ENCODE measurements at places on chromosomes 3 and 15.

DNA sequence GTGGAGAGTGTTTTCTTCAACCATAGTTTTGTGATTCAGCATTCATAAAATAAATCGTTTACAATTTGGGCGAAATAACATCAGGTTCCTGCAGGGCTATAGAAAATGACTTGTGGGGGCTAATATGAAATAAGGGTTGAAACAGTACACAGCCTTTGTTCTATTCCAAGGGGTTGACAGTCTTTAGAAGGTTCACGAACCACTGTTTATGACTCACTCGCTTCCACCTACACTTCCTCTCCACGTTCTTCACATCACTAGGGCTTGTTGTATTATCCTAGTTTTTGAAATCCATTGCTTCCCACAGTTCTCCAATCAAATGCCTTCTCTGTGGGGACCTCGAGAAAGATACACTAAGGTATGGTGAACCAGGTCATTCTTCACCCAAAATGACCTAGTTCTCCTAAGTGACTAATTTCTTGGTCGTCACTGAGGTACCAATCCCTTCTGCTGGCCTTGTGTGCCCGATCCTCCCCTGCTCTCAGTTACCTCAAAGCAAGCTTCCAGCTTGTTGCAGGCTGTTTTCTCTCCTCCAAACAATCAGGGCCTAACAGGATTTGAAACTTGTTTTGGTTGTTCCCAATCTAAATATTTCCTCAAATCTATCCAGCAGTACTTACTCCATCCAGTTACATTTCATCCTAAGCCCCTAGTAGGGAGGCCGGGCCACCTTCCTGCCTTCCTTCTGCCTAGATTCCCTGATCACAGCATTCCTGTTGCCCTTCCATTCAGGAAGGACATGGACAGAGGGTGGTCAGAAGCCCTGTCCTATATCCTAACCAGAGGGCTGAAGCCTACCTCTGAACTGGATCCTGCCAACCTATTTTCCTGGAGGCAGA, 23.1 kb upstream of the TBL1XR1 start:
- DNase-seq: no peak

GRCh38 chr3:41188306-41188705, 11.0 kb upstream of the CTNNB1 start:
- no peak for DNase-seq

DNA sequence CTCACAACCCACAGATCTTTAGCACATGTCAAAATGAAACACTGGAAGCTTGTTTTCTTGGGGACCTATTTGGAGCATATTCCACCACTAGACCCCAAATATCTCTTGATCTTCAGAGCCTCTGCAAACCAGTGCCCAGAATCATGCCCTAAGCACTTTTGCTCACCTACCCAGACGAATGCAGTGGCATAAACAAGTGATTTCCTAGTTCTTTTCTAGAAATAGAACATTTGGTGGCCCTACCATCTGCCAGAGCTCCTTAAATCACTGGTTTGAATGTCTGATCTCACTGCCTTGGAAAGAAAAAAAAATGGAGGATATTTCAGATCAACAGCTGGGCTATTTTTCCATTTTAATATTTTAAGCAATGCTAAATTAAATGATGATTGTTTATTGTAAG, 5.3 kb downstream of the ZIC4 start:
- DNase-seq: no peak

DNA sequence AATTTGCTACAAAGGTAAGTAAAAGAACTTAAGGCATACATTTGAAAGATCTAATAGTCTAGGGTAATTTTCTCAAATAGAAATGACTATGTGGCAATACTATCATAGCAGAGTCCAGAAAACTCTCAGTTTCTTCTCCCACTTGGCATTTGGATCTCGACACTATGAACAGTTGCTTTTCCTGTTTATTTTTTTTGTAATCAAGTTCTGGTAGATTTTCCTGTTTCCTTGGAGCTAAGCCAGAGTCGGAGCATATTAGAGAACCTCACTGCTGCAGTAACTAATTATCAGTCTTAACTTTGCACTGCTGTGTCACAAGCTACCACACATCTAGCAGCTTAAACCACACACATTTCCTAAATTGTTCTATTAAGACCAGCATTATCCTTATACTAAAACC, 44.9 kb upstream of the ZNF385D start:
- no peak for DNase-seq

DNA sequence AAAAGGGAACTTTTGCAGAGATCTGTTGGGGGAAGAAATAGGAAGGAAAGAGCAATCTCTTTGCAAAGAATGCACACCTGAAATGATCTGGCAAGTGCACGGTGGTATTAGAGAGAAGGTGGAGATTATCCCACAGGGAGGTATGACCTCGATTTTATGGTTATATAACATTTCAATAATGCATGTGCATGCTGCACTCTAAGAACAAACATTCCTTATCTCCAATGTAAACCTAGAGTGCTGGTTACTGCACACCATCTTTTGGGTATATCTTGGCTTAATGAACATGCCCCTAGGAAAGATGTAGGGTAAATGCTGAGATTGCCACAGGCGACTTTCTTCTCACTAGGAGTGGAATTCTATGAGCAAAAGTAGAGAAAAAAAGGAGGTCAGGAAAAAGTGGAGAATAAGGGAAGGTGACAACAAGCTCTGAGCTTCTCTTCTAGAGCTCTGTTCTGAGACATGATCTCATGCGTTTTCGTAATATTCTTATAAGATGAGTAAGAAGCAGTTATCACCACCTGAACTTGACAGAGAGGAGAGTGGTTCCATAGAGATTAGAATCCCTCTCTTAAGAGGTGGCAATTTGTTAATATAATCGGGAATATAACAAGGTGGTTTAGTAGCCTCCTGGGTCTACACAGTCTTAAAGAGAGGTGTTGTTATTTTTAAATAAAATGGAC, 117.5 kb upstream of the TMC3 start:
- no peak for DNase-seq

GRCh38 chr15:78207110-78207458, 27.3 kb downstream of the ACSBG1 start:
- DNase-seq: no peak

DNA sequence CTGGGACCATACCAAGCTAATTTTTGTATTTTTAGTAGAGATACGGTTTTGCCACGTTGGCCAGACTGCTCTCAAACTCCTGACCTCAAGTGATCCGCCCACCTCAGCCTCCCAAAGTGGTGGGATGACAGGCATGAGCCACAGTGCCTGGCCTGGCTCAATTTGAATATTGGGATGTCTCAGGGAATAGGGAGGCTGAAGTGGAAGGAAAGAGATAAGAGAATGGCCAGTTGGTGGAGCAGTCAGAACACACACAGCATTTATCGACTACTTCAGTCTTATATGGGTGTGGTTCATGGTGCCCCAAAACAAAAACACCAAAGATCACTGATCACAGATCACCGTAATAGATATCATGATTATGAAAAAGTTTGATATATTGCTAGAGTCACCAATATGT, 144.4 kb downstream of the GMNC start:
- no peak for DNase-seq

DNA sequence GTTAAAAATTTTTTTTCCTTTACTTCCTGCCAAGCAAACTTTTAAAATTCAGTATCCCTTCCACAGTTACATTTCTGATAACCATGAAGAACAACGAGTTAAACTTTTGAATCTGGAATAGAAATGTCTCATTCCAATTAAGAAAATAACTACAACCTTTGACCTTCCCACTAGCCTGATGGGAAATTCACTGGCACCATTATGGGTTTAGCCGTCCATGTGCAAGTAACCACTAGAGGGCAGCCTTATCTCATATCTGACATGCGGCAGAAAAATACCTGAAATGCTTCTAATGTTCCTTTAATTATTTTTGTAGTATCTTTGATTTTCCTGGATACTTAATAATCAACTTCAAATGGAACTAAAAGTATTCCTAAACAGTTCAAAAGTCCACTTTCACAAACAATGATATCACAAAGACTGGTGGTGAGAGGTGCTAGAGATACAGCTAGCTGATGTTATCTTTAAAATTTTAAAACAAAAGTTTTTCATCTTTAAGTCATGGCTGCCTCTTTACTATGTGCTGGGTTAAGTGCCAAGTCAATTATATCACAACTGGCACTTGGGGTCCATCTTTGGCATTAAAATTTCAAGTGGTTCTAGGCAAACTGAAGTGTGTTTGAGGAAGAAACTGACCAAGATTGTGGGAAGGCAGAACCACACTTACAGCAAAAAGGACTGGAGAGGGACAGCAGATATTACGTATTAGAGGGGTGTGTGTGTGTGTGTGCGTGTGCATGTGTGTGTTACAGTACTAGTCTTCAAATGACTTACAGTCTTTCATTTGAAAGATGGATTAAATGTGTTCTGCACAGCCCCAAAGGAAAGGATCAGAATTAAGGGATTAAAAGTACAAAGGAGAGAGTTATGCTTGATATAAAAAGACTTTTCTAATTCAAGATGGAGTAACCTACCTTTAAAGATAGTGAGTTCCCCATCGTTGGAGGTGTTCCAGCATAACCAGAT, 107.1 kb upstream of the ICE2 start:
- DNase-seq: peak; percentile 75

- no peak for DNase-seq
Measured at GRCh38 chr3:71052716-71053115, 530.8 kb downstream of the FOXP1 start.

DNA sequence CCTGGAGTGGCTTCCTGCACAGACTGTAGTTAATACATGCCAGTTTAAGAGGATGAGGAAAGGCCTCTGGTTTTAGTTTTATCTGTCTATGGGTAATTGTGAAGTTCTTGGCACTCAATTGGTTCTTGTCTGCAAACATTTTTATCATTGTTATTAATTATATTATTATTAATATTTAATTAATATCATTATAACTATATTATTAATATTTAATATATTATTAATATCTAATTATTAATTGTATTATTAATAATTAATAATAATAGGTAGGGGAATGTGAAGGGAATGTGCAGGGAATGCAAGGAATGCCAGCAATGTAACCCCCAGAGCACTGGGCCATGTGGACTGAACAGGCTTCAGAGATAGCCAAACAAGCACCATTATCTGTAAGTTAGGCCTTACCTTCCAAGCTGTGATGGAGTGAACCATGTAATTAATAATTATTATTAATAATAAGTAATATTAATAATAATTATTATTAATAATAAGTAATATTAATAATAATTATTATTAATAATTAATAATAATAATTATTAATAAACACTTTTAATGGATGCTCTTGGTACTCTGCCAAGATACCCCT, 79.8 kb upstream of the NMNAT3 start:
- no peak for DNase-seq

- DNase-seq: peak; percentile 72
Measured at GRCh38 chr15:63093486-63094205, 28.0 kb upstream of the LACTB start.

- DNase-seq: peak; percentile 52
Measured at GRCh38 chr15:56984681-56985481, 66.4 kb downstream of the TCF12 start.

GRCh38 chr3:170642882-170643601, 57.2 kb upstream of the SLC7A14 start:
- DNase-seq: no peak

- DNase-seq: no peak
Measured at GRCh38 chr3:140954576-140954975, 12.9 kb downstream of the SLC25A36 start.

DNA sequence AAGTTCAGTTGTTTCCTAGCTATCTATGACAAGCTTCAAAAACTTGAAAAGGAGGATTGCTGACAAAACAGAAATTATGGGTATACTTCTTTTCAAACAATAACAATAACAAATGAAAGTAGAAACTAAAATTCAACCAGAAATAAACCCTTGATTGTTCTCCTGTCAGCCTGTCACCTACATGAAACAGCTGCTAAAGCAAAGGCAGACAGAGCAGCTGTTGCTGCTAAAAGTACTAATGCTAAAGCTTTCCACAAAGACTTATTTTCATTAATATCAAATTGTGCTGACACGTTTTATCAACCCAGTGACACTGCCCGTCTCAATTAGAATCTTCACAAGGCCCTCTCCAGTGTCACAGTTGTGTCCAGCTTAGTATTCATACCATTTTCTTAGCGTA, 533.2 kb upstream of the GBE1 start:
- DNase-seq: no peak

GRCh38 chr3:156554515-156554841, 439 bp downstream of the SSR3 start:
- DNase-seq: no peak

DNA sequence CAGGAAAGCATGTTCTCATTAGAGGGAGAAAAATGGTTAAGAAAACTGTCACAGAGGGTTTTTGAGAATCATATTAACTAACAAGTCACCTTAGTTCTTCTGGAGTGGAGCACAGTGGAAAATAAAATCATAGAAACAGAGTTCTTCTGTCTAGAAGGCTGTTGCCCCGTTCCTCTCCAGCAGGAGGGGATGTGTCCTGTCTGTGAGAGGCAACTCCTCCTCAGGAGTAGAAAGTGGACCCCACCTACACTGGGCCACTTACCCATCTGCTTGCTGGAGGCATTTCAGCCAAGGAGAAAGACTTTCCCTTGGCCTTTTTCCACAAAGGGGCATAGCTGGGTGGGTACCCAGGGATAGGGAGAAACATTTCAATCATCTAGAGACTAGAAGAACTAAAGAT, 106.6 kb downstream of the SSR3 start:
- DNase-seq: peak; percentile 32

GRCh38 chr3:46209746-46210470, 1.8 kb upstream of the CCR1 start:
- DNase-seq: no peak

DNA sequence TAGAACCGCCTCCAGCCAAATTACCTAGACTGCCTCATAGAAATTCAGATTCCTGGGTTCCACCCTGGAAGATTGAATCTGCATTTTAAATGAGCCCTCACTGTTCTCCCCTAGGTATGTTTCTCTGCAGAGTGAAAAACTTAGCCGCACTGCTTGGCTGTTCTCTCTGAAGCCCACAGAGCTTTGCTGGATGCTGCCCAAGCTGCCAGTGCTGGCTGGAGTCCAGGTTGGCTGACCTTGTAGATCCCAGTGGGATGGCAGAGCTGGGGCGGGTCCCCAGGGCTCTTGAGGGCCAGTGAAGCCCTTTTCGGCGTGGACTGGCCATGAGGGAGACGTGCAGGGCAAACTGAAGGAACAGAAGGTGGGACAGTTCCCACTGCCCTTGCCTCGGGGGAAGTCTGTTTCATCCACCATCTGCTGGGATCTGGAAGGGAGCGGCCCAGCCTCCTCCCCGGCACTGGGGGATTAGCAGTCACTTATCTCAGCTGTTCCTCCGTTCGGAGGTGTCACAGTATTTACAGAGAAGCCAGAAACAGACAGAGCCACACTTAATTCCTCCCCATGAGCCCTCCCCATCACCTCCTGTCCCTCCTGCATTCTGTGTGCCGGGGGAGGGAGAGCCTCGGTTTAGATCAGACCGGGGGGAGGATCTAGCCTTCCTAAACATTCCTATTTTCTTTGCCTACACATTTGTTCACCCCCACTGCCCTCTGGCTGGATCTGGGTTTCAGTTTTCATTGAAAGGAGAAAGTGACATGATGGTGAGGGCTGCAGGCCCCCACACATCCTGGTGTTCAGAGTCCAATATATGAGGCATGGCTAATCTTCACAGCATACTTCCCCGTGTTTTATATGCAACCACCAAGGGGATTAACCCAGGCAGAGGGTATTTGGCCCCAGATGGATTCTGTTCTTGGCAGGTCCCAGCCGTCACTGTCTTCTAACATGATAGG, 4.1 kb upstream of the ACTC1 start:
- peak; percentile 35 for DNase-seq

All from fibroblast of skin of scalp (primary cell).